ENCODE measurements at places on chromosomes 2 and 18.

- no peak for DNase-seq
Observed at GRCh38 chr2:88829607-88830463, 138.4 kb downstream of the RPIA start.

DNA sequence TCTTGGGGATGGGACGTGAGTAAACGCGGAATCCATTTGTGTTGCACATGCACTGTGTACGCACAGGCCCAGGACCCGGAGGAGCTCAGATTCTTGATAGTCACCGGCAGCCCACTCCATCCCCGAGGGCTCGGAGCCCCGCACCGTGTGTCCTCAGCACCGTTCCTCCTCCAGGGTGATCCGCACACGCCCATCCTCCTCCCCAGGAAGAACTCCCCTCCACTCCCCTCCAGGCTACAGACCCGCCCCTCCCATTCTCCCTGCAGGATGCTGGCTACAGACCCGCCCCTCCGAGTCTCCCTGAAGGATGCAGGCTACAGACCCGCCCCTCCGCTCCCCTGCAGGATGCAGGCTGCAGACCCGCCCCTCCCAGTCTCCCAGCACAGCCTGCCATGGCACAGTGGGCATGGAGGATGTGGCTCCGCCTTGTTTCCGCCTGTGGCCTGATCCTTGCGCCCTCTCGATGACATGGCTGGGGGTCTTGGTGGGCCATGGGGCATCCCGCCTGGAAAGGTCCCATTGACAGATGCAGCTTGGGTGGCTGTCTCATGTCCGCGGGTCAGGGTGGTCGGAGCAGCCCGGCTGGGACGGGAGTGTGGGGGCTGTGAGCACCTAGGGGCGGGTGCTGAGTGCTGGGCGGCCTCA is 14.1 kb downstream of the CTDP1 start:
- DNase-seq, result no peak

DNA sequence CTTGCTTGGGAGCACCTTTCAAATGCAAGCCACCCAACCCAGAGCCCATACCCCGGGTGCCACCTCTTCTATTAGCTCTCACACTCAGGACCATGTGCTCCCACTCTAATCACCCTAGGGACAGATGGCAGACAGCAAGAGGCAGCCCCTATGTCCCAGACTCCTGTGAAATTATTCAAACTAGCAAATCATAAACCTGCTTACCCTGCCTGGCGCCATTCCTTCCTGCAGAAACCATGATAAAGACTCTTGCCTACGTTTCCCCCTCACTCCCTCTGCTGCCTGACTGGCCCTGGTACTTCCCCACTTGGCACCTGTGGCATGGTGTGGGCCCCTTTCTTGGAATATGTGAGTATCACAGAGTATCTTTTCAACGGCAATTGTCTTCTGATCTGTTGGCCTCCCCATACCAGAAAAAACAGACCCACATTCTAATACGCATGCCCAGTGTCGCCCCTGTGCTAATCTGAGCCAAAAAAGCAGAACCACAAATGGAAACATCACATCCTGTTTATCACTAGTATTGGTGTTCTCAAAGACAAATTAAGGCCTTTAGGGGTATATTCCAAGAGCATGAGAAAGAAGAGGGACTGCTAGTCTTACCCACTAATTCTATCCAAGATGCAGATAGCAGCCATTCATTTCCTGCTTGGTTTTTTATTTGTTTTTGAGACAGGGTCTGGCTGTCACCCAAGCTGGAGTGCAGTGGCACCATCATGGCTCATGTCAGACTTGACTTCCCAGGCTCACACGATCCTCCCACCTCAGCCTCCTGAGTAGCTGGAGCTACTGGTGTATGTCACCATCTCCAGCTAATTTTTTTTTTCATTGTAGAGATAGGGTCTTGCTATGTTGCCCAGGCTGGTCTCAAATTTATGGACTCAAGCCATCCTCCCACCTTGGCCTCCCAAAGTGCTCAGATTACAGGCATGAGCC is 44.1 kb upstream of the TTC39C start:
- DNase-seq, result peak; percentile 24

GRCh38 chr2:209005371-209005770 is 418.5 kb upstream of the MAP2 start:
- no peak for DNase-seq

GRCh38 chr18:46051731-46052461 is 20.2 kb downstream of the PSTPIP2 start:
- DNase-seq, result no peak

- no peak for DNase-seq
Observed at GRCh38 chr2:1976728-1977416, 232.6 kb upstream of the PXDN start.

DNA sequence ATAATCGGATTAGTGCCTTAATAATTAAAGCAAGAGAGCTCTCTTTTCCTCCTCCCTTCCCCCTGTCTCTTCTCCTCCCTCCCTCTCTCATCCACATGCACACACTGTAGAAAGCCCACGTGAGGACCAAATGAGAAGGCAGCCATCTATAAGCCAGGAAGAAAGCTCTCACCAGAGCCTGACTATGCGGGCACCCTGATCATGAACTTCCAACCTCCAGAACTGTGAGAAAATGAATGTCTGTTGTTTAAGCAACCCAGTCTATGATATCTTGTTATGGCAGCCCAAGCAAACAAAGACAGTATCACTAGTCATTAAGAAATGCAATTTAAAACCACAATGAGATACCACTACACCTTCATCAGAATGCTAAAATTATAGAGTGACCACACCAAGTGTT is 220.3 kb downstream of the EN1 start:
- no peak for DNase-seq

DNA sequence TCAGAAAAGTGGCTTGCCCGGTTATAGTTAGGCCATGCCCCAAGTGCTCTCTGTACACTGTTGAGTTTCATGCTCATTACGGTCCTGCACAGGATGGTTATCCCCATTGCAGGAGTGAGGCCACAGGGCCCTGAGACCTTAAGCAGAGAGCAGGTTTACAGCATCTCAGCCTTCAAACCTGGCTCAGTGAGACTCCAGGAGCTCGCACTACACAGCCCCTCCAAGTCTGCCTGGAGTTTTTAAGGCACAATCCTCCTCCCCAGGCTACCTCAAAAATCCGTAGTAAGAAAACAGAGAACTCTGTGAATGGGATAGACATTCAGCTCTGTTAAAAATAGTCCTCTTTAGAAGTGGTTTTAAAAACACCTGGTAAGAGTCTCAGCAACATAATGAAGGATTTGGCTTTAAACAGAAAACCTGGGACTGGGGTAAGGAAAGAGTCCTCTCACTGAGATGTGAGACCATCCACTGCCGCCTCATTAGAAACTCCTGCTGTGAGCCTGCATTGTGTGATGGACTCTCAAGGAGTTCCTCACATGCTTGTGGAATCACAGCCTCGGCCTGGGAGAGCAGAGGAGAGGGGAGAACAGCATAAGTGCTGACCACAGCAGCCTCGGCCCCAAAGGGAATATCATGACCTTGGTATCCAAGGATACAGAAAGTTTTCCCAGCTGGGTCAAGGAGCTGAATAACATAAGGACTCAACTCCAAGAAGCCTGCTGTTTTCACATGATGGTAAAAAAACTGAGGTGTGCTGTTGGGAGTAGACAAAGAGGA is 214.8 kb downstream of the ATAD2B start:
- DNase-seq, result no peak

- DNase-seq, result no peak
Observed at GRCh38 chr2:127759931-127760330, 51.0 kb downstream of the WDR33 start.

DNA sequence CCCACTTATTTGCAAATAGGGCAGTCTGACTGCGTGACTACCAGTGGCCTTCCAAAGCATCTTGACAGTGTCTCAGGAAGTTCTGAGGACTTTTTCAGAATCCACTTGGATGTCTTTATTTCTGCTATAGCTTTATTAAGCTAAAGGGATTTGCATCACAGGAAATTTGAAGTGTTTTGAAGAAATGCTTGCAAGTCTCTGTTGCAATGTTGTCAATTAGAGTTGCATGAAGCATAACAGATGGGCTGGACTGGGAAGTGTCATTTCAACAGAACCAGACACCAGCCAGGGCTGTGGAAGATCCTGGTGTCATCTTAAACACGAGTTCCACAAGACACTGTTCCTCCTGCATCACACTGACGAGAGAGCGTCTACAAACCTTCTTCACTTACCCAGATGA is 224.5 kb downstream of the EN1 start:
- no peak for DNase-seq

GRCh38 chr2:239600650-239601049 is 199.8 kb upstream of the HDAC4 start:
- DNase-seq, result no peak

- no peak for DNase-seq
Observed at GRCh38 chr2:175432021-175432420, 250.5 kb upstream of the ATP5MC3 start.

GRCh38 chr2:51231071-51231470 is 199.1 kb upstream of the NRXN1 start:
- DNase-seq, result no peak

- DNase-seq, result no peak
Observed at GRCh38 chr2:55929476-55929875, 5.9 kb upstream of the EFEMP1 start.

GRCh38 chr2:238290091-238290509 is 1.7 kb upstream of the PER2 start:
- DNase-seq, result no peak

DNA sequence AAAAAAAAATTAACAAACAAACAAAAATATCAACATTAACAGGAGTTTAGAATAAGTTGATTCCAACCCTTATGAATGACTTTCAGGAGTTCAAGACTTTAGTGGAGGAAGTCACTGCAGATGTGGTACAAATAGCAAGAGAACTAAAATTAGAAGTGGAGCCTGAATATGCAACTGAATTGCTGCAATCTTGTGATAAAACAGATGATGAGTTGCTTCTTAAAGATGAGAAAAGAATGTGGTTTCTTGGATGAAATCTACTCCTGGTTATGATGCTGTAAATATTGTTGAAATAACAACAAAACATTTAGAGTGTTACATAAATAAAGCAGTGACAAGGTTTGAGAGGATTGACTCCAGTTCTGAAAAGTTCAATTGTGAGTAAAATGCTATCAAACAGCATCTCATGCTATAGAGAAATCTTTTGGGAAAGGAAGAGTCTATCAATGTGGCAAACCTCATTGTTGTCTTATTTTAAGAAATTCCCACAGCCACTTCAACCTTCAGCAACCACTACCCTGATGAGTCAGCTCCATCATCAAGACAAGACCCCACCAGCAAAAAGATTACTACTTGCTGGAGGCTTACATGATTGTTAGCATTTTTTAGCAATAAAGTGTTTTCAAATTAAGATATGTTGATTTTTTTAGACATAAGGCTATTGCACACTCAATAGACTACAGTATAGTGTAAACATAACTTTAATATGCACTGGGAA is 42.7 kb upstream of the TAF4B start:
- DNase-seq, result no peak

- DNase-seq, result no peak
Observed at GRCh38 chr2:6535572-6535971, 330.1 kb downstream of the CMPK2 start.

- peak; percentile 29 for DNase-seq
Observed at GRCh38 chr2:68943581-68944568, 8.8 kb downstream of the GKN2 start.

DNA sequence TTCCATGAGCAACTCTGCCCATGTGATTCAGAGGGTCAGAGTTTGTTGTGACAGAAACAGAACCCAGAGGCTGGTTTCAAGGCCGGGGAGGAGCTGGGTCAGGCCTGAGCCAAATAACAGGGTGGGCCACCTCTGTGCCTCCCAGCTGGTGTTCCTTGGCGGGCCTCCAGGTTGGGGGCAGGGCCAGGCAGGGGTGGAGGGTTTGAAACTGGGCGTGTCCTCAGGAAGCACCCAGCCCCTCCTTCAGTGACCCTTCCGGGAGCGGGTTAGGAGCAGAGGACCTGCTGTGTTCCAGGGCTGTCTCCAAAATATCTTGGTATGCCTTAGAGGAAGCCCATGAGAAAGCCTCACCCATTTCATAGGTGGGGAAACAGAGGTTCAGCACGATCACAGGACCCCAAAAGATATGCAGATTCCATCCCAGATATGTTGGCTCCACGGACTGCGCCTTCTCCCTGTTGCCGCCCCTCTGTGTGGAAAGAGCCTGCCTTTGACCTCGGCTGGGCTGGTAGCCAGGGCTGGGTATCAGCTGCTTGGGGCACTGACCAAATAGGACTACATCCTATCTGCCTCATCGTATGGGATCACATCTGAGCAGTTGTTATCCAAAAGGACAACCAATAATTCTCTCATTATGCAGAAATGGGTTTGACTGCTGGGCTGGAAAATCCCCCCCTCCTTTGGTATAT is 74.8 kb upstream of the GLI2 start:
- no peak for DNase-seq

DNA sequence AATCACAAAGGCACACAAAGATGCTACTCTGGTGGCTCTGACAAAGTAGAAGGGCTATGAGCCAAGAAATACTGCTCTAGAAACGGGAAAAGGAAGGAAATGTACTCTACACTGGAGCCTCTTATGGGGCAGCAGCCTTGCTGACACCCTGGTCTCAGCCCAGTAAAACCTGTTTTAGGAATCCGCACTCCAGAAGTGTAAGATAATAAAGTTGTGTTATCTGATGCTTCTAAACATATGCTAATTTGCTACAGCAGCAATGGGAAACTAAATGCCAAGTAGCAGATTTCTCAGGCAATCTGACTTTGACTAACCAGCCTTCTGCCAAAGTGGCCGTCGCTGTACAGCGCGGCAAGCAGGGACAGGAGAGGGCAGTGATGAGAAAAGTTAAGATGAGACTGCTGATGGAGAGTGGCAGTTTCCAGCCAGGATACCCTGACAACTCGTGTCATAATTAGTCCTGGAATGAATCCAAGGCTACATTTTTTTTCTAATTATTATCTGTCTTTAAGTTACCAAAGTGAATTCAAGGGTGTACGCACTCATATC is 99.0 kb downstream of the NETO1 start:
- no peak for DNase-seq

DNA sequence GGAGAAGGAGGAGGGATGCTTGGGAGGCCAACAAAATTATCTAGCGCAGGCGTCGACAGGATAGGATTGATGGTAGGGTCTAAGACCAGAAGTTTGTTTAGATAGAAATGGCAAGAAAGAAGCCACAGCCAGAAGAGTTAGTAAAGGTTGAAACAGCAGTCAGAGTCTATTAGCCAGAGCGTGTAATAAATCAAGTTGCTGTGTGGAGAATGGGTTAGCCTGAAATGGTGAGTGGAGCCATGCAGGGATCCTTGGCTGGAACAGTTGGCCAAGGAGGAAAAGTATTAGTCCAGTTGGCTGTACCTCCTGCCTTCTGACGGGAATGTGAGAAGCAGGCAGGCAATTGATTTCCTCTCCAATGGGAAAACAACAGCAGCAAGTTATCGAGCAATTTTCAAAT is 190.7 kb upstream of the CCDC68 start:
- no peak for DNase-seq

DNA sequence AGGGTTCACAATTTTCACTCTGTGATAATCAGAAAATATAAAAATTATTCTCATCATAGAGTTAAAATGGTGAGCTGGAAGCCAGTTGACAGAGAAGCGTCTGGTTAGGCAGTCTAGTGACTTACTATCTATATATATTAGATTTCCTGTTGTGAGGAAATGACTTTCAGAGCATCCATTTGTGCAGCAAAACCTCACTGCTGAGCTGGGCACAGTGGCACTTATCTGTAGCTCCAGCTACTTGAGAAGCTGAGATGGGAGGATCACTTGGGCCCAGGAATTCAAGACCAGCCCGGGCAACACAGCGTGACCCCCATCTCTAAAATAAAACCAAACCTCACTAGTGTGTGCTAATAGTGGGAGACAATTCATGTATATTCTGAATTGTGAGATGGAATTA is 7.2 kb upstream of the KIAA2012 start:
- DNase-seq, result no peak

- no peak for DNase-seq
Observed at GRCh38 chr2:10272464-10272863, 30.2 kb upstream of the HPCAL1 start.
